ENCODE measurements at places on chromosomes 5 and 9.
A peak's percentile ranks its signal among the peaks of the same experiment; 100 is the strongest.

- DNase-seq: peak; percentile 53
Measured at GRCh38 chr5:67156976-67157583, 39.5 kb downstream of the CD180 start.

- DNase-seq: no peak
Measured at GRCh38 chr5:161546095-161546469, 443 bp downstream of the GABRB2 start.

GRCh38 chr9:3842839-3843238 is 317.0 kb upstream of the RFX3 start:
- DNase-seq: no peak

- no peak for DNase-seq
Measured at GRCh38 chr9:84101964-84102632, 121.5 kb downstream of the RMI1 start.

GRCh38 chr5:180609386-180609785 is 18.1 kb upstream of the SCGB3A1 start:
- no peak for DNase-seq

DNA sequence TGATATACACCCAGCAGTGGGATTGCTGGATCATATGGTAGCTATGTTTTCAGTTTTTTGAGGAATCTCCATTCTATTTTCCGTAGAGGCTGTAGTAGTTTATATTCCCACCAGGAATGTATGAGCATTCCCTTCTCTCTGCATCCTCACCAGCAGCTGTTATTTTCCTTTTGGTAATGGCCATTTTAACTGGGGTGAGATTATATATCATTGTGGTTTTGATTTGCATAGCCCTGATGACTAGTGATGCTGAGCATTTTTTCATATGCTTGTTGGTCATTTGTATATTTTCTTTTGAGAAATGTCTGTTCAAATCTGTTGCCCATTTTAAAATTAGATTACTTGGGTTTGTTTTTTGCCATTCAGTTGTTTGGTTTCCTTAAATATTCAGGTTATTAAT is 11.2 kb upstream of the PPIC start:
- no peak for DNase-seq

DNA sequence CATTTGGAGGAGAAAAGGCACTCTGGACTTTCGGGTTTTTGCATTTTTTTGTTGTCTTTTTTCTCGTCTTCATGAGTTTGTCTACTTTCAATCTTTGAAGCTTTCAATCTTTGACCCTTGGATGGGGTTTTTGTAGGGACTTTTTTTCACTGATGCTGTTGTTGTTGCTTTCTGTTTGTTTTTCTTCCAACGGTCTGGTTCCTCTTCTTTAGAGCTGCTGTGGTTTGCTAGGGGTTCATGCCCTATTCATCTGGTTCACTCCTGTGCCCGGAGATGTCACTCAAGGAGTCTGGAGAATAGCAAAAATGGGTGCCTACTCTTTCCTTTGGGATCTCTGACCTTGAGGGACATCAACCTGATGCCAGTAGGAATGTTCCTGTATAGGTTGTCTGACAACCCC is 378.6 kb upstream of the TYRP1 start:
- no peak for DNase-seq
